ENCODE measurements at places on chromosomes 13 and 19. TPM values are rescaled to one million over a fixed set of nuclear protein-coding genes. Genes with fewer than 3 reads are reported as not detected.

GRCh38 chr19:35531291-35531690, 2.0 kb upstream of the GAPDHS start:
- no peak for DNase-seq

- DNase-seq = peak; percentile 92
These were observed 1.2 kb downstream of the BLVRB start for GRCh38 chr19:40464059-40465024.

DNA sequence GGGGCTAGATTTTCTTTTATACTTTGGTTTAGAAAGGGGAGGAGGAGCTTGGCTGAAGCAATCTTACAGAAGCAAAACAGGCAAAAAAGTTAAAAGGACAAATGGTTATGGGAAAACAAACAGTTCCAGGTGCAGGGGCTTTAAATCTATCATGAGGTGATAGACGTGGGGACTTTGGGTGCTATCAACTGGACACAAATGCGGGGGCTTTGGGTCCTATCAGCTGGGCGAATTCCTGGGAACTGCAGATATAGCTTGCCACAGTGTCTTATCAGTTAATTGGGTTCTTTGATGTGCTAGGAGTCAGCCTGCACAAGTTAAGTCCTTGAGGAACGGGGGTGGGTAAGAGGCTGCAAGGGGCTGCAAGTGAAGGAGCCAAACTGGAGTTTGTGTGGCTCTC, 260.6 kb downstream of the TUBA3C start:
- DNase-seq = no peak

- no peak for DNase-seq
These were observed 999 bp upstream of the TNFAIP8L1 start for GRCh38 chr19:4638317-4638716.

- no peak for DNase-seq
These were observed 28.5 kb upstream of the PSPC1 start for GRCh38 chr13:19810996-19811881.

DNA sequence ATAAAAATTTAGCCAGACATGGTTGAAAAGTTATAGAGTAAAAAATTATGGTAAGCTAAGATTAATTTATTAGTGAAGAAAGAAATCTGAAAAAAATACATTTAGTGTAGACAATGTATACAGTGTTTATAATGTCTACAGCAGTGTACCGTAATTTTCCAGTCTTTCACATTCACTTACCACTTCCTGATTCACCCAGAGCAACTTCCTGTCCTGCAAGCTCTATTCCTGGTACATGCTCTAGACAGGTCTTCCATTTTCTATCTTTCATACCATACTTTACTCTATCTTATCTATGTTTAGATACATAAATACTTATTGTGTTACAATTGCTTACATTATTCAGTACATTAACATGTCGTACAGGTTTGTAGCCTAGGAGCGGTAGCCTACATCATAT, 1387.8 kb upstream of the ATXN8OS start:
- DNase-seq = no peak

- peak; percentile 76 for DNase-seq
These were observed 21.7 kb downstream of the MAU2 start for GRCh38 chr19:19342086-19343015.

GRCh38 chr13:94706101-94706842, 6.1 kb downstream of the SOX21 start:
- peak; percentile 5 for DNase-seq

GRCh38 chr19:5949792-5950305, 28.1 kb downstream of the RANBP3 start:
- peak; percentile 57 for DNase-seq

GRCh38 chr13:79772811-79773210, 291.9 kb downstream of the NDFIP2 start:
- DNase-seq = no peak

- no peak for DNase-seq
These were observed 90.1 kb downstream of the ANKRD10 start for GRCh38 chr13:110824702-110825300.

GRCh38 chr13:112567161-112567862, 20.6 kb downstream of the TUBGCP3 start:
- no peak for DNase-seq

DNA sequence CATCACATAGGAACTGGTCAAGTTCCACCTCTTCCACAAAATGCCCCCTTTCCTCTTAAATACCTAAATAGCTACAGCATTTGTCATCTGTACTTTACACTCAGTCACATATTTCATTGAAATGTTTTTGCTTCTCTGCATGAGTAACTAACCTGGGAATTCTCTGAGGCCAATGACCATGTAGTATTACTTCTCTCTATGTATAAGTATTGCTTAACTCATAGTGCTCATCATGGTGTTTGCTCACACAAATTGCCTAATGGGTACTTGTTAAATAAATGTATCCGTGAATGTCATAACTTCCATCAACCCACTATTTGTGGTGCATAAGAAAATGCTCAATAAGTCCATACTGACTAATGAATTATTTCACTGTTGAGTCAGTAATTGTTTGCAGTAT, 115.5 kb downstream of the FGF14 start:
- DNase-seq = no peak

- DNase-seq = peak; percentile 64
These were observed 28.2 kb downstream of the CKM start for GRCh38 chr19:45294291-45295029.

DNA sequence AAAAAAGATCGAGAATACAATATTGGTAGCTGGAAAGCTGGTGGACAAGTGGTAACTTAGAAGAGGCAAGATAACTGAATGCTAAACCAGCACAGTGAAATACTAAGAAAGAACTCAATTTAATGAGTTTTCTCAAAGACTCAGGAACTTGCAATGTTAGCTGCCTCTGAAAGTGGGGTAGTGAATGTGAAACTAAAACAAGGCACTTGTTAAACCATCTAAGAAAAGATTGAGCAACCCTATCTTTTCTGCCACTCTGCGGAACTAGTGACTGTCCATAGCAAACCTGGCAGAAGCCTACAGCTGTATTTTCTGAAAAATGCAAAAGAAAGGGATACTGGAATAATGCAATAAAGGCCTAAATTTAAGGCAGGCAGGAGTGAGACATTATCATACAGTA, 1574.4 kb upstream of the PRR20A start:
- DNase-seq = no peak

- DNase-seq = peak; percentile 38
These were observed 4.9 kb upstream of the ERCC1 start for GRCh38 chr19:45428384-45429231.

DNA sequence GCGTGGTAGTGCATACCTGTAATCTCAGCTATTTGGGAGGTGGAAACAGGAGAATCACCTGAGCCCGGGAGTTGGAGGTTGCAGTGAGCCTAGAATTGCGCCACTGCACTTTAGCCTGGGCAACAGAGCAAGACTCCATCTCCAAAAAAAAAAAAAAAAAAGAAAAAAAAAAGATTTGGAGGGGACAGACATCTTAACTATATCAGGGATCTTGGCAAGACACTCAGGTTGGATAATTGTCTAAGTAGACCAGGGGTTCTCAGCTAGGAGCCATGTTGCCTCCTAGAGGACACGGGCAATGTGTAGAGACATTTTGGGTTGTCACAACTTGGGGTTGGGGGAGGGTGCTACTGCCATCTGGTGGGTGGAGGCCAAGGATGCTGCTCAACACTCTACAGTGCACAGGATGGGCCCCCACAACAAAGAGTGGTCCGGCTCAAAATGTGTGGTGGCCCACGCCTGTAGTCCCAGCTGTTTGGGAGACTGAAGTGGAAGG, 1.9 kb upstream of the ZNF580 start:
- DNase-seq = peak; percentile 67

- peak; percentile 39 for DNase-seq
These were observed 10.7 kb upstream of the CACNG6 start for GRCh38 chr19:53980539-53981375.

- DNase-seq = peak; percentile 91
These were observed 11.1 kb upstream of the ARRDC2 start for GRCh38 chr19:17996826-17997316.

DNA sequence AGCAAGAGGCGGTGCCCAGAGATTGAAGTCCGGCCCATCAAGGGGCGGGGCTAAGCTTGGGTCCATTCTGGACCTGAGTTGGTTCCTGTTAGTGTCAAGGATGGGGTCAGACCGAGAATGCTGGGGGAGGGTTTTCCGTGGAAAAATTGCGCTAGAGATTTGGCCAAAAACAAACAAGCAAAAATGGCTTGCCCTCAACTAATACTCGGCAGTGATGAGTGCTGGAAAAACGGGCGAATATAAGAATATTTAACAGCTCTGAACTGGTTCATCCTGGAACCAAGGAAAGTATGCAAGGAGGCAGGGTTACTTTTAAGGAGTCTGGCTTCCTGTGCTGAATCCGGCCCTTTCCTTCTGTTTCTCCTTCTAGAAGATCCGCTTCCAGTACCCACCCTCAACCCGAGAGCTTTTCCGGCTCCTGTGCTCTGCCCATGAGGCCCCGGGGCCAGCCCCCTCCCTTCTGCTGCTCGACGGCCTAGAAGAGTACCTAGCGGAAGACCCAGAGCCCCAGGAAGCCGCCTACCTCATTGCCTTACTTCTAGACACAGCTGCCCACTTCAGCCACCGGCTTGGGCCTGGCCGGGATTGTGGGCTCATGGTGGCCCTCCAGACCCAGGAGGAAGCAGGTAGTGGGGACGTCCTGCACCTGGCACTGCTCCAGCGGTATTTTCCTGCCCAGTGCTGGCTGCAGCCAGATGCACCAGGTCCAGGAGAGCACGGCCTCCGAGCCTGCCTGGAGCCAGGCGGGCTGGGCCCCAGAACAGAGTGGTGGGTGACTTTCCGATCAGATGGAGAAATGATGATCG, 880 bp downstream of the SWSAP1 start:
- peak; percentile 59 for DNase-seq

GRCh38 chr19:19145684-19146608, 7.7 kb upstream of the TMEM161A start:
- DNase-seq = peak; percentile 88

DNA sequence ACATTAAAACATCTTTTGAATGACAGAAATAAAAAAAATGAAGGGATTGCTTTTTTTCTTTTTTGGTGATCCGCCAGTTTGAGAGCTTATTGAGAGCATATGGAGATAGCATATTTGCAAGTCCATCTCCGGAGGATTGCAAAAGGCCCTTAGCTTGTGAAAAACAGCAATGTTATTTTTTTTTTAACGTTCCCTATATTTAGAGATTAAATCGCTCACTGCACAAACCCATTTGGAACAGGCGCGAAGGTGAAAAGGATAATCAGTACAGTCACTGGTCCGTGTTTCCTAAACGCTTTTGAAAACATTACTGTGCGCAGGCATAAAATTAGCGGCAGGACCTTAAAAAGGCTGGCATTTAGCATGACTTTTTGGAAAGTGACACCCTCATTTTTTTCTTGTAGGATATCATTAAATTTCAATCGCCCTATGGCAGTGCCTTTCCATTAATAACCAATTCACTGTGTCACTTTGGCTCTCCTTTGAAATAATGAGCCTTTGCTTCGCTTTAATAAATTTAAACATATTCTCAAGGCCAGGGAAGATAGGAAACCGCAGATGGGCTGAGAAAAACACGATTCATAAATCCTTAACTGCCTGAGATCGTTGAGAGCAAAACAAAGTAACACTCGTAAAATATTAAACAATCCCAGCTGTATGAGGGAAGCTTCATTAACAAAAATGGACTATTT, 342.2 kb downstream of the DACH1 start:
- no peak for DNase-seq

DNA sequence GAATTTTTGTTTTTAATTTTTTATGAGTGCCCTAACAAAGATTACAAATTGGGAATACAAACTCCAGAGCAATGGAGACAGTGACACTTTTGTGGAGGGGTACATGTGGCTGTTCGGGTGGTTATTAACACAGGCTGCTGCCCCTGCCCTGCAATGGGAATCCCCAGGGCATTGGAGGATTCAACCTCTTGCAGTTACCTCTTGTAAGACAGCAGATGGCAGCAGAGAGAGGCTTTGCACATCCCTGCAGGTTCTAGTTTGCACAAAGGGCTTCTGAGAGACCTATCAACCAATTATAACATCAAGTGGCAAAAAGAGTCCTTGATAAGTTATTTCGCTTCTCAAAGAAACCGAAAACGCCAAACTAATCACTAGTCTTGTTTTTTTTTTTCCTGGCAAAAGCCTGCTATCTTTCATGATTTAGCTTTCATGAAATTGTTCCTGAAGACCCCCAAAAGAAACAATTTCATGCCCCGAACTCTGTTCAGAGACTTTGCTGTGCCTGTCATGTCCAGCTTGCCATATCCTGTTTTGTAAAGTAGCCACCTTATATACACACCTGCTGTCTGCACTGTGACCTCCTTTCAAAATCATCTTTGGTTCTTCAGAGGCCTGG, 10.4 kb downstream of the GJB2 start:
- peak; percentile 90 for DNase-seq

The ZNF525 gene
- 3.6 TPM for total RNA-seq

The C19orf38 gene
- 2.2 TPM for total RNA-seq

The CPAMD8 gene
- total RNA-seq = 16.3 TPM

The ACP5 gene
- 9.8 TPM for total RNA-seq

The ERICH4 gene
- not detected for total RNA-seq

The HNRNPM gene
- total RNA-seq = 54.3 TPM

The MOB3A gene
- 34.4 TPM for total RNA-seq

The PTGER1 gene
- 3.3 TPM for total RNA-seq

The CAB39L gene
- 47.4 TPM for total RNA-seq

The DAND5 gene
- not detected for total RNA-seq

Data from stomach (tissue), 19 donors.